ENCODE measurements at places on chromosomes 12 and 14.

DNA sequence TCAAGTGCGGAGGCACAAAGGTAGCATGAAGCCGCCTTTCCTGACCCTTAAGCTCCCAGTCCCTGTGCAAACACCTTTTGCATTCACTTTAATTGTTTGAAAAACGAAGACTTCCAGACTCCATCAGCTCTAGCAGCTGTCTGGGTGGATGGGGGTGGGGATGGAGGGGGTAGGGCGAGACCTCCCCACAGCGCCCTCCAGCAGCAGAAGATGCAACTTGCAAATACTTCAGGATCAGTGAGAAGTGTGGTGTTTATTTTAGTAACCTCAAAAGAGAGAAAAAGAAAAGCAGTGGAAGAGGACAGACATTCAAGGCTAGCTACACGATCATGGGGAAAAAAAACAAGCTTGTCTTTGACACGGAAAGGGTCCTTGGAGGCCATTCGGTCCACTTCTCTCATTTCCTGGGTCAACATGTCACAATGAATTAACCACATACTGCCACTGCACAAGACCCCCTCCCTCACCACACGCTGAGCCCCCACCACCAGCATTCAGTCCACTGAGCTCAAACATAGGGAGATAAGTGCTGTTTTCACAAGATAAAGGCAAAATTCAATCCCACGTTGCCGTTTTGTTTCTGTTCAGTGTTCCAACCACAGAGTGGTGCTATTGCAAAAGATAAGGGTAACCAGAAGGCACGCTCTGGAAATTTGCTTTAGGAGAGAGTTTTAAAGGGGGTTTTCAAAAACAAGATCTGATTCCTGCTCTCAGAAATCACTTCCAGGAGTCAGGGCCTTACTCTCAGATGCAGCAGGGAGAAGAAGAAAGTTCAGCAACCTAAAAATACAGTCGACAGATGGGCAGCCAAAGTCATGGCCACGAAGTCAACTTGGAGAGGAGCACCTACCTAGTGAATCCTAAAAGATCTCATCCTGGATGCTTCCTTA, 3.3 kb upstream of the NTF3 start:
- DNase-seq = no peak

DNA sequence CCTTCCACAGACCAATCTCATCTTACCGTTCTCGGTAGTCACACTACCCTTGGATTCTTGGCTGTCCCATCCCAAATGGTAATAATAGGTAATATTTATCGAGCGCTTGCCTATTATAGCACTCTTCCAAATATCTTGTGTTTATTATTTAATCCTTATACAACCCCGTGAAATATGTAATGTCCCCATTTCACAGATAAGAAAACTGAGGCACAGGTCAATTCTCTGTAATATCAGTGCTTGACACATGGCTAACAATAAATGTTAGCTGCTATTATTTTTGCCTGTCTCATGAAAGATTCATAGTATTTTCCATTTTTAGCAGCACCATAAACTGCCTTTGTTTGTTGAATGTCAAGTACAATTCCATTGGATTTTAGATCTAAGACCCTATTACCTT, 4.5 kb downstream of the TMX1 start:
- DNase-seq = no peak

DNA sequence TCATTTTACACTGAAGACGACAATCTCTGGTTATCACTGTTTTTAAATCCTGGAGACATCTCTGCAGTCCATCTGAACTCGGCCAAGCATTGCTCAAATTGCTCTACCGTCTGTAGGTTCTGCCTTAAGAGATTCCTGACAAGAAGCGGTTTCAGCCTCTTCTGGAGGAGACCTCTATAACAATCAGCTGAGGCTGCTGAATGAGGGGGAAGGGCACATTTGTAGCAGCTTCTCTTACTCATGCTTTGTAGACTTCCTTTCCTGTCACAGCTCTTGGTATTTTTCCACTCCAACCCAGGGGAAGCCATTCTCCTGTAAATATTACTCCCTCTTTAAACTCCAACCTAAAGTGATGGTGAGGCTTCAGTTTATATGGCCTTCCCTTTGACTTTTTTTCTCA, 3.0 kb downstream of the ARG2 start:
- DNase-seq = no peak

GRCh38 chr14:30223385-30223785, 295.7 kb upstream of the PRKD1 start:
- no peak for DNase-seq

DNA sequence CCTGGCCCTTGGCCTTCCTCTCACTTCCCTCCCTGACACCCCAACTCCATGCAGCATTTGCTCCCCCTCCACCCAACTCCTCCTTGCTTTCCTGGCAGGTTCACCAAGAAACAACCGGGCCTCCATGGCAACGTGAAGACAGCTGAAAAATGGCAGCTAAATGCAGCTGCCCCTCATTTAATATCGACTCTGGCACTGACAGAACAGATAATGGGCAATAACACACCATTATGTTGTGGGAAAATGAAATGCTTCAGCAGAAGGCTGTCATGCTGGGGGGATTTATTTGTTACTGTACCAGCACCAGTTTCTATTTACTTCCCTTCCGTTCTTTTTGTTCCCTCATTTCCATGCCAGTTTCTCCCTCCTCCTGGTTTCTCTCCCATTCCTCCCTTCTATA, 440.8 kb downstream of the NRXN3 start:
- no peak for DNase-seq

GRCh38 chr14:41423503-41423902, 183.2 kb upstream of the LRFN5 start:
- no peak for DNase-seq

GRCh38 chr12:5518584-5519365, 86.9 kb downstream of the NTF3 start:
- DNase-seq = no peak

DNA sequence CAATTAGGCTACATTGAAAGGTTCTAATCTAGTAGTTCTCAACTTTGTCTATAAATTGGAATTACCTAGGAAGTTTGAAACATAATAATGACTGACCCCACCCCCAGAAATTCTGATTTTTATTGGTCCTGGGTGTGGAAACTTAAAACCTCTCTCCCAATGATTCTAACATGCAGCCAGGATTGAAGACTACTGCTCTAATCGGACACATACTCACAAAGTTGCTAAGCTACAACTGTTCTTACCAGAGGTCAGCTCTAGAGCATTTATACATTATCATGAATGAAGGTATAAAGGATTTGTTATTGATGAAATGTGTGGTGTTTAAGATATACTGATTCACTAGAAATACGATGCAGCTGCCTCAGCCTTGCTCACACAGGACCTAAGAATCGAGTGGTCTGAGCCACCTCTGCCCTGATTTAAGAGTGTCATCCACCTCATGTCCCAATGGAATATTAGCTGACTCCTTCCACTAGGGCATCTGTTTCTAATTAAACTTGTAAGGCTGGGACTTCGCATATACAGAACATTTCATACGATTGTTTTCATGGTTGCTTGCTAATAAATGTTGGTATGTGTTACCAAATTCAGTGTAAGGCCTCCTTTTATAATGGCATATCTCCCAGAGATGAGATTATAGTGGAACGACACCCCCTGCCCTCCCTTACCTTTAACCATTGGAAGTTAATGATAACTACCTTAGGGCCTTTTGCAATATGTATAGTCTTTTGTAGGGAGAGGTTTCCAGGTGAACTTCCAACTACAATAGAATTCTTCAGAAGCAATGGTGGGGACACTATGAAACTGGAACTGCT, 410.8 kb upstream of the PDE3A start:
- no peak for DNase-seq

DNA sequence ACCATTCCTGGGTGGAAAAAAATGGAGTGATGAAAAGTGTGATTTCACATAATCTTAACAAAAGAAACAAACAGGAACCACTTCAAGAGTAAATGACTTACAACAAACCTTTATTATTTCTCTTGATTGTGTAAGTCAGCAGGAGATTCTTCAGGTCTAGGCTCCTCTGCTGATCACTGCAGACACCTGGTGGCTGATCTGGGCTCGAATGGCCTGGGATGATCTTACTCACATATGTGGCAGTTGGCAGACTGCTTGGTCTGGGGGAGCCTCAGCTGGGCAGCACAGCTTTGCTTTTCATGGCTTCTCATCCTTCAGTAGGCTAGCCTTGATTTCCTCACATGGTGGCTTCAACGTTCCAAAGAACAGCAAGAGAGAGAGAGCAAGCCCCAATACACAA, 215.4 kb upstream of the PRICKLE1 start:
- no peak for DNase-seq

DNA sequence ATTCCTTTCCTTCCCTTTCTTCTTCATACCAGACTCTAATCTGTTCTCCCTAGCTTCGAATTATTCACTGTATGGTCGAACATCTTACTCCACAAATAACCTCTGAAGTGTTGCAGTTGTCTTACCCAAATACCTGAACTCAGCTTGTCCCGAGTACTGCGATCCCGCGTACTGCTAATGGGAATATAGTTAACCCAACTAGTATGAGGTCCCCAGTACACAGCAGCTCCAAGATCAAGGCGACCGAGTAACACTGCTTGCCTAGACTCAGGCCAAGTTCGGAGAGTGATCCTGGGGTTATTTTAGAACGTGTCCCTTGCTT, 462 bp upstream of the ETNK1 start:
- no peak for DNase-seq

GRCh38 chr14:80146941-80147340, 64.4 kb downstream of the DIO2 start:
- no peak for DNase-seq

Measured in stimulated activated CD8-positive, alpha-beta memory T cell treated with anti-CD3 and anti-CD28 coated beads, Interleukin-15, amount 100 ng/mL, for 1 hour (primary cell).